ENCODE measurements at places on chromosomes 16 and 17.

DNA sequence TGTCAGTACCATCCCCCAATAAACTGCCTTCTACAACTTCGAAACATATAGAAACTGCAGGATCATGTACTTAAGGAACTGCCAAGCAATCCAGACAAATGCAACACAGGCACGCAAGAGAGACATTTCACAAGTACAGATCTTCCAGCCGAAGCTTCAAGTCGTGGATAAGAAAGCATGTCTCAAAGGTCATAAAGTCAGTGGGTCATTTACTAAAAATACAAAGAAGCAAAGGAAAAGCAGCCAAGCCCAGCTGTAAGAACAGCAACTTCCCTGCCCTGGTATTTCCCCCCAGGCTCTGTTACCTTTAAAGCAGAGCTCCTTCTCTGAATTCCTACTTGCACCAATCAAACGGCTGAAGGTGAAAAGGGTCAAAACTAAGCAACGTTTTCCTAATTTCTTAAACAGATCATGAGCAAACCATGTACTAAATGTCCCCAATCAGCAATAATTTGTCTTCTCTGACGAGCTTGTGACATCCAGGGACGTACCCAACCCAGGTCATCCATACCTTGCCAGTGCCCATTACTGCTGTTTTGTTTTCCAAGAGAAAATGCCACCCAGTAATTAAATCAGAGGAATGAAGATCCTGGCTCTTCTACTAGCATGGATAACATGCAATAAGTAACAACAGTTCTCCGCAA, 1.7 kb downstream of the AKTIP start:
- DNase-seq: no peak

- no peak for DNase-seq
Measured at GRCh38 chr17:44722254-44722653, 13.8 kb downstream of the DBF4B start.

- no peak for DNase-seq
Measured at GRCh38 chr17:44260296-44260695, 7.6 kb downstream of the SLC4A1 start.

DNA sequence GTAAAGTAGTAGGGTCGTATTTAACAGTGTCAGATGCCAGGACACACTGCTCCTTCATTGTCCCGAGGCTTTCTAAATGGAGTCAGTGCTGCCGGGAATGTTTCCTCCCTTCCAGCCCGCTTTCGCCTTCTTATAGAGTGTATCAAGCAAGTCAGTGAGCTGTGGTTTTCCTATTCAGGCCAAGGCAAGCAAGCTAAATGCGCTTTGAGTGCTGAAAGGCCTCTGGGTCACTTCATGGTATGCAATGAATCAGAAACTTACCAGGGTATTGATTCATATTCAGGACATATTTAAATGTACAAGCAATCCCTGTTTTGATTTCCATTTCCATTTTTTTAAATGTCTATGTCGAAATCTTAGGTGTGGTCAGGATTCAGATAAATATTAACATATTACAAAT, 327.9 kb upstream of the SOX9 start:
- DNase-seq: no peak

GRCh38 chr16:79603055-79603454, 2.5 kb upstream of the MAF start:
- no peak for DNase-seq

GRCh38 chr17:76772842-76773525, 35.1 kb downstream of the MFSD11 start:
- peak; percentile 41 for DNase-seq

Measured in CD4-positive, alpha-beta T cell (primary cell).